CD8-positive, alpha-beta memory T cell (primary cell): ENCODE measurements at places on chromosomes 1 and 21.

DNA sequence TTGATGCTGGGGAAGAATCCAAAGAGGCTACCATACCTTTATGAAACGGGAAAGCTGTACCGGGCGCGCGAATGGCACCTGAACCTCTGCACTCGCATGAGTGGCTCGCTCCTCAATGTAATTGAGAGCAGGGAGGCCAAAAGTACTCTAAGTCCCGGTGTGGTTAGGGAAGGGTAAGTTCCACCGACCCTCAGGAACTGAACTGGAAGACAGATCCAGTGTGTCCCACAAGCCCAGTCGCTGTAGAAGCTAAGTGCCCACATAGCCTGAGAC, 1.0 kb downstream of the GATAD2B start:
- no peaks in the 10 kb centered on the region for H3K27me3 ChIP-seq
- H3K4me1 ChIP-seq: peaks cover 50% of the 10 kb centered on the region
- H3K36me3 ChIP-seq: no peaks in the 10 kb centered on the region
- DNase-seq: no peak
- peak overlapping the region; percentile 71 for H3K27ac ChIP-seq
- H3K4me3 ChIP-seq: peak overlapping the region; percentile 86

- peaks cover 5% of the 10 kb centered on the region for H3K4me1 ChIP-seq
- H3K27me3 ChIP-seq: peaks cover 24% of the 10 kb centered on the region
- no peaks in the 10 kb centered on the region for H3K36me3 ChIP-seq
Observed at GRCh38 chr1:154571244-154571963, 3.8 kb downstream of the CHRNB2 start.

DNA sequence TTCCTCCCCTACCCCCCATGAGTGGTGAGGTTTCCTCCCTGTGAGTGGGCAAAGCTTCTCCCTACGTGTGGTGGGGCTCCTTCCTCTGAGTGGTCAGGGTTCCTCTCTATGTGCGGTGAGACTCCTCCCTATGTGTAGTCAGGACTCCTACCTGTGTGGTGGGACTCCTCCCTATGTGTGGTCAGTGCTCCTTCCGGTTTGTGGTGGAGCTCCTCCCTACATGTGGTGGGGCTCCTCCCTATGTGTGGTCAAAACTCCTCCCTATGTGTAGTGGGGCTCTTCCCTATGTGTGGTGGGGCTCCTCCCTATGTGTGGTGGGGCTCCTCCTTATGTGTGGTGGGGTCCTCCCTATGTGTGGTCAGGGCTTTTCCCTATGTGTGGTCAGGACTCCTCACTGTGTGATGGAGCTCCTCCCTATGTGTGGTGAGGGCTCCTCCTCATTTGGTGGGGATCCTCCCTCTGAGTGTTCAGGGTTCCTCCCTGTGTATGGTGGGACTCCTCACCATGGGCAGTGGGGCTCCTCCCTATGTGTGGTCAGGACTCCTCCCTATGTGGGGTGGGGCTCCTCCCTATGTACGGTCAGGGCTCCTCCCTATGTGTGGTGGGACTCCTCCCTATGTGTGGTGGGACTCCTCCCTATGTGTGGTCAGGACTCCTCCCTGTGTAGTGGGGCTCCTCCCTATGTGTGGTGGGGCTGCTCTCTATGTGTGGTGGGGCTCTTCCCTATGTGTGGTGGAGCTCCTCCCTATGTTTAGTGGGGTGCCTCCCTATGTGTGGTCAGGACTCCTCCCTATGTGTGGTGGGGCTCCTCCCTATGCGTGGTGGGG, 29.1 kb downstream of the PRSS38 start:
- no peaks in the 10 kb centered on the region for H3K27me3 ChIP-seq
- DNase-seq: no peak
- H3K4me3 ChIP-seq: no peak overlapping the region
- H3K4me1 ChIP-seq: no peaks in the 10 kb centered on the region
- H3K36me3 ChIP-seq: no peaks in the 10 kb centered on the region

- DNase-seq: no peak
Observed at GRCh38 chr1:9135073-9135836, 6.4 kb upstream of the GPR157 start.

- no peak for DNase-seq
- no peaks in the 10 kb centered on the region for H3K27me3 ChIP-seq
- no peaks in the 10 kb centered on the region for H3K4me1 ChIP-seq
- H3K27ac ChIP-seq: no peak overlapping the region
- no peak overlapping the region for H3K4me3 ChIP-seq
- H3K36me3 ChIP-seq: no peaks in the 10 kb centered on the region
Observed at GRCh38 chr1:165917166-165917565, 89.8 kb downstream of the UCK2 start.

DNA sequence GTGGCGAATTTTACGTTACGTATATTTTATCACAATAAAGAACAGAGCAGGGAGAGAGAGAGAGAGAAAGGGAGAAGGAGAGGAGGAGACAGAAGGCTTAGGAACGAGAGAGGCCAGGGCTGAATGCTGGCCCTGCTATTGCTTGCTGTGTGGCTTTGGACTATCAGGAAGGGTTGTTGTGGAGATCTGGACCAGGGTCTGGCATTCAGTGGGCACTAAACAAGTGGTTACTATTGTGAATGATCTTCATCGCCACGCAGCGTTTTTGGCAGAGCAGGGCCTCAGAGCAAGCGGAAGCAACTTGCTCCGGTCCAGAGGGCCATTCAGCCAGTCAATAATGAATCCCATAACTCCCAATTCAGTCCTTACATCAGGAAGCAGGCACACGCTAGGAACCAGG, 26.4 kb downstream of the PIK3C2B start:
- DNase-seq: no peak
- H3K36me3 ChIP-seq: peaks cover 7% of the 10 kb centered on the region
- peaks cover 21% of the 10 kb centered on the region for H3K4me1 ChIP-seq
